ENCODE measurements at places on chromosomes 3 and 15. TPM values are rescaled to one million over a fixed set of nuclear protein-coding genes. Genes with fewer than 3 reads are reported as not detected.

Gene SPATA12
- total RNA-seq = not detected

Gene RPN1
- total RNA-seq = 403 TPM

Gene C3orf52
- 2.7 TPM for total RNA-seq

Gene INSYN1
- total RNA-seq = 6.1 TPM

Gene MEGF11
- total RNA-seq = under 0.01 TPM

Gene RASA2
- 42.2 TPM for total RNA-seq

Gene UROC1
- not detected for total RNA-seq

Gene PLXNB1
- total RNA-seq = 21.1 TPM

Gene RYR3
- under 0.01 TPM for total RNA-seq

Gene ZPLD1
- total RNA-seq = not detected

Gene PLA2G4D
- total RNA-seq = not detected

Gene CYP8B1
- not detected for total RNA-seq

Gene FBXW12
- total RNA-seq = 0.12 TPM

Gene MYL3
- 2.3 TPM for total RNA-seq

Gene SLC22A13
- total RNA-seq = 0.97 TPM

Gene SLC9C1
- 1.3 TPM for total RNA-seq

Gene TMEM207
- total RNA-seq = not detected

Gene PRR20G
- not detected for total RNA-seq

Gene CFAP100
- total RNA-seq = not detected

Gene CHRNA5
- total RNA-seq = 1.3 TPM

Gene RAB6B
- 0.81 TPM for total RNA-seq

Gene ACKR4
- 170 TPM for total RNA-seq

Gene CDCP1
- total RNA-seq = 31.5 TPM

Gene SLITRK3
- total RNA-seq = not detected

Gene CFAP92
- not detected for total RNA-seq

Gene TTBK2
- total RNA-seq = 15.1 TPM

Gene SPTBN5
- total RNA-seq = 0.73 TPM

Gene FBXO40
- not detected for total RNA-seq

Gene CD96
- total RNA-seq = not detected

Gene LRRC31
- total RNA-seq = not detected

Gene PAQR5
- total RNA-seq = 3.5 TPM

Gene TMC3
- total RNA-seq = not detected

Gene EXD1
- total RNA-seq = not detected

Gene OXSR1
- 56.1 TPM for total RNA-seq

Gene PAQR9
- not detected for total RNA-seq

Gene GOLGA8G
- total RNA-seq = under 0.01 TPM

Gene ASTE1
- 6.6 TPM for total RNA-seq

Gene CHDH
- 1.6 TPM for total RNA-seq

Gene SPSB4
- total RNA-seq = not detected

Gene HSPBAP1
- total RNA-seq = 9.1 TPM

All from hair follicle dermal papilla cell (primary cell).